ENCODE measurements at places on chromosomes 12 and 14.

- no peak for DNase-seq
These were observed 8.5 kb downstream of the CTDSP2 start for GRCh38 chr12:57837864-57838562.

DNA sequence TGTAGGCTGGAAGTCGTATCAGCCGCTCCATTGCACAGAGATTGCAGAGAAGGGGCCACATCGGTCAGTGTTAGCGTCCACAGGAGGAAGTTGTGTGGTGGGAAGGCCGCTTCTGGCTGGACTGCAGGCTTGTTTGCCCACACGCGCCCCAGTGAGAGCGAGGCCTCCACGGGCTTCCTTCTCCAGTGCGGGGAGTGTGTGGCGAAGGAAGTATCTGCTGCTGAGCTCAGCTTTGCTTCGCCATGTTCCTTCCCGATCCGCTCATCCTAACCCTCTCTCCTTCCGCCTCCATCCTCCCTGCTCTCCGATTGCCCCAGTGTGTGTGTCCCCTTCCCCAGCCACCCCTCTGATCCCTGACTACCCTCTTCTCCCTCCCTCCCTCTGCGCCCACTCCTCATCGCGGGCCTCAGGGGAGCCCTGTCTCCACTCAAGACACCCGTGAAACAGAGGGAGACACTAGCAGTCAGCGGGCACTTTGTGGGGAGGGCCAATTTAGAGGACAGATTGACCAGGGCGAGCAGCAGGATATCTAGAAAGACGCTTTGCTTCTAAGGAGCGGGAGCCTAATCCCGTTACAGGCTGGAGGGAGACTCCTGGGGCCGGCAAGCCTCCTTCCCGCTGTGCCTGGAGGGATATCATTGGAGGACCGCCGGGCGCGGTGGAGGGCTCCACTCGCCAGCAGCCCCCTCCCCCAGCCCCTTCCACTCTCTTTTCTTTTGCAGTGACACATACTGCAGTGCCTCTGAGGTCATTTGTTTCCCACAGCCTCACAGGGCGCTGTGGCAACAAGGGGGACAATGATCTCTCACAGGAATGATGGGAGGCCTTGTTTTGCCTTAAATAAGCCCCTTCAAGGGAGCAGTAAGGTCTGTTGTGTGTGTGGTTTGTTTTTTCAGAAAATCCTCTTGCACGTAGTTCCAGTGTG, 428.8 kb downstream of the ZFP36L1 start:
- DNase-seq = no peak

DNA sequence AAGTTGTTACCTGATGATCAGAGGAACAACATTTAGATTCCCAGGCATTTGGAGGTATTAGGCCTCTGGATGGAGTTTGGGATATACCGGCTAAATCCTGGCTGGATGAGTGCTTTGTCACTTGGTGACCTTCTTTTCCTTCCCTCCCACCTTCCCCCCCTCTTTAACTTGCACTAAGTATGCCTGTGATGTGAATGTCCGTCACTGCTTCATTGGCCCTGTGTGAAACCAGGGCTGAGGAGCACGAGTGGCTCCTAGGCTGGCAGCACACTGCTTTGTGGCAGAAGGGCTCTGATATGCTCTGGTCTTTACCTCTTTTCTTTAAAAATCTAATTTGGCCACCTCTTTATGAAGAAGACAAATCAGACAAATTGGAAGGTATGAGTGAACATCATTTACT, 95.7 kb downstream of the ESR2 start:
- no peak for DNase-seq

- DNase-seq = no peak
These were observed 305.0 kb downstream of the NELL2 start for GRCh38 chr12:44571006-44571550.

GRCh38 chr14:63727231-63727735, 582 bp downstream of the SGPP1 start:
- DNase-seq = no peak

- DNase-seq = no peak
These were observed 3.6 kb upstream of the BRMS1L start for GRCh38 chr14:35822501-35822900.

DNA sequence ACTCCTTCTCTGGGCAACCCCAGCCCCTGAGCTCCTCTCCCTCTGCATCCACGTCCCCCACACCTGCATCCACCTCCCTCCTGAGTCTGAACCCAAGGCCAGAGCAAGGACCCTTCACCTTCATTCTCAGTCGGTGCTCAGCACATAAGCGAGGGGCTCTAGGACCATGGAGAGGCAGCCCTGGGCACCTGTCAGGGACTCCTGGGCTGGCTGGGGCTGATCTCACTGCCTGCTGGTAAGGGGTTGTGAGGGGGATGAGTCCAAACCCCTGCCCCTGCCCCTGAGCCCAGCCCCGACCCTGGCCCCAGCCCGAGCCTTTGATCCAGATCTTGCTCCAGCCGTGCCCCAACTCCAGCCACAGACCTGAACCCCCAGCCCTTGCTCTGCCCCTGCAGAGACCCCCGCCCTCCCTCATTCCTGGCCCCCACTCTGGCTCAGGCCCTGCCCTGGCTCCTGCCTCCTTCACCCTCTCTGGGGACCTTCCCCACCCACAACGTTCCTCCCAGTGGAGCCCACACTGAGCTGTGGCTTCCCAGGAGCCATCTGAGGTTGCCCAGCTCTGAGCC, 888 bp upstream of the CCDC197 start:
- no peak for DNase-seq

DNA sequence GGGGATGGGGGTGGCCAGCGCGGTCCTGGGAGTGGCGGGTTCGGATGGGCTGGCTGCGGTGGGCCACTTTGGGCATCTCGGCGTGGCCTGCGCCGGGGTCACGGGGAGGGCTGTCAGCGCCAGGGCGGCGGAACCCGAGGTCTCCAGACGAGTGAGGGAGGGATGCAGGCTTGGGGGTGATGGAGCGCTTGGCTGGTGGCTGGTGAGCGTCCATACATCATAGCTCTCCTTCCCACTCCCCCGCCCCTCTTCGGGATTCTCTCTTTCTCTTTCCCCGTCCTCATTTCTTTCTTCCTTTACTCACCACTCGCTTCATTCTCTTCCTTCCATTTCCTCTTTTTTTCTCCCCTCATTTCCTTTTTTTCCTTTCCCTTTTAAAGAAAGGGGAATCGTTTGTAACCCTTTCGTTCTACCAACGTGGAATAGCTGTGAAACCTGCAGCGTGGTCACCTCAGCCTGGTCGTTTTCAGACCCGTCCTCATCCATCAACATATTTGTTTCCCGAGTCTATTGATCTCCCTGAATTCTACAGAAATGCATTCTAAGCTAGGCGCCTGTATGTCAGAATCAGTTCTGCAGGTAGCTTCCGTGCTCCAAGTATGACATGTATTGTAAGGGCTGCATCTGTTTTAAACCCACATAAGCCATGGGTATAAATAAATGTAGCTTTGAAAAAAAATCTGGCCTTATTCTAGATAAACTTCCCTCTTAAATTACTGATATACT, 260.3 kb upstream of the E2F7 start:
- no peak for DNase-seq

DNA sequence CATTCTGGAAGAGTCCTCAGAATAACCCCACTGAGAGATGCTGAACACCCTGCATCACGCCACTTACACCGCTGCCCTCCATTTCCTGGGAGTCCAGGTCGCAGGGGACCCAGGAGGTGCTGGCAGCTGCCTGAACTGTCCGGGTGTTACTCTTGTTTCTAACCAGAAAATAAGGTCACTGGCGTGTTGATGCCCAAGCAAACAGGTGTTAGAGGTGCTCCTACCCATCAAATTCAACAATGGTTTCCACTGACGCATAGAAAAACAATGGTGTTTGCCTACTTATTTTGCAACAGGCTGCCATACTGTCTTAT, 23.8 kb downstream of the PITPNM2 start:
- no peak for DNase-seq

GRCh38 chr12:53056296-53056695, 6.4 kb downstream of the TNS2 start:
- DNase-seq = no peak

GRCh38 chr12:87047691-87048090, 791.5 kb upstream of the MGAT4C start:
- DNase-seq = no peak

DNA sequence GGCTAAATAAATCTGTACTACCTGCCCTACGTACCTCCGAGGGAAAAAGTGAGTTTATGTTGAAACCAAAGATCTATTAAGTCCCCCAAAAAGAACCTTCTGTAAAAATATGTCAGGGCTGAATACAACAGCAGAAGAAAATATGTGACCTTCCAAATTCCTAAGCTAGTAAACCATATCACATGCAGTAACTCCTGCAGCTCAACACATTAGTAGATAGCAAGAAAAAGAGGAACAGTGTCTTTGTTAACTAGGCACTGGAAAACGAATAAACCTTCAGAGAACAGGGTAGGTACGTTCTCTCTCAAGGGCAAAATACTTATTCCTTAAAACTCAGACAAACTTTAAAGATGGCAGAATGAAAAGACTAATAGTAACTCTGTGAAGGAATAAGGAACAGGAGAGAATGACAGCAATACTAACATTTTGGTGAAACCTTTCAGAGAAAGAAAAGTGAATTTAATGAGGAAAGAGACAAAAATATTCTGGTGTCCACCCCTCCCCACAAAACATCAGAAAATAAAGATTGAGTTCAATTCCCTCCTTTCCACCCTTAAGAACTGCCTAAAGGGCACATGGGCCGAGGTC, 18.0 kb downstream of the CBX5 start:
- DNase-seq = no peak

DNA sequence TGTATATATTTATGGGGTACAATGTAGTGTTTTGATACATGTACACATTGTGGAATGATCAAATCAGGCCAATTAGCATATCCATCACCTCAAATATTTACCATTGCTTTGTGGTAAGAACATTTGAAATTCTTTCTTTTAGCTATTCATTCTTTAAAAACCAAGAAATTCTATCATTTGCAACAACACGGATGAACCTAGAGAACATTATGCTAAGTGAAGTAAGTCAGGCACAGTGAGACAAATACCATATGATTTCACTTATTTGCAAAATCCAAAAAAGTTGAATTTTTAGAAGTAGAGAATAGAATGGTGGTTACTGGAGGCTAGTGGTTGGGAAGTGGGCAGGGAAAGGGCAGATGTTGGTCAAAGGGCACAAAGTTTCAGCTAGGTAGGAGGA, 129.3 kb upstream of the PTPRQ start:
- no peak for DNase-seq

DNA sequence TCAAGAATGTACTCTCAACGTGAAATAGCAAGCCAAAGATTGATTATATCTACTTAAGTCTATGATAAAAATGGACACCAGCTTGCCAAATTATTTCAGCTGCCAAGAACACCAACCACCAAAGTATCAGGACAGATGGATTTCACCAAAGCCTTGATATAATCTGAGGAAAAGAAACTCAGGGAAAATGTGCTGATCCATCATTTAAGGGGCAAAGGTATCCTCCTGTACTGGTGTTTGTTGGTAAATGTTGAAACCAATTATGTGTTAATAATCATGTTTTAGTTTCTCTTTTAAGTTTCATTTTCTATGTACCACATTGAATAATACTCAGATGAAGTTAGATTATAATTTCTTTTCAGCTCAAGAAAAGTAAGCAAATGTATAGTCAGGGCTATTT, 1284.3 kb upstream of the TMEM132C start:
- no peak for DNase-seq

- no peak for DNase-seq
These were observed 126.6 kb downstream of the BCAT1 start for GRCh38 chr12:24822121-24822899.

GRCh38 chr12:24848941-24849477, 99.9 kb downstream of the BCAT1 start:
- DNase-seq = no peak

DNA sequence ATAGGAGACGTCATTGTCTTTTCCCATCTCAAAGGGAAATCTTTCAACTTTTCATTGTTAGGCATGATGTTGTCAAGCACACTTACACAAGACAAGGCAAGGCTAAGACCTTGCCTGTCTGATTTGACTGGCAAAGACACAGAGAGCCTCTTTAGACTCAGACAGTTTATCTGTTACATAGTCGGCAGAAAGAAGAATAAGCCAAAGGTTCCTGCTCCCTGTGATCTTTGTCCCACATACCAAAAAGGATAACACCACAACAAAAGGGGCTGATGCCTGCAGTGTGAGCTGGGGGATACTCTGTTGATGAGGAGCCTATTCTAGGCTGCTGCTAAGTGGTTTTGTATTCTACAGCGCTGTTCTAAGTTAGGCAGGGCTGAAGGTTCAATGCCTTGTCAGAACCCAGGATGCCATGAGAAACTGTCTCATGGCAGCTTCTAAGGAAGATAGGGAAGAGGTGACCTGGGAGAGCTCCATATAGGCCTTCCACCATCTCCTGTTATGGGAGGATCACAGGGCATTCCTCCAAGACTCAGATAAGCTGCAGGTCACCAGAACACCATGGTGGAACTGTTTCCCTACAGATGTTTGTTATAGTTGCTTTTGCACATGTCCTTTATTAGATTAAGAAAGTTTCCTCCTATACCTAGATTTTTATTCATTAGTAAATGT, 12.7 kb downstream of the ERC1 start:
- no peak for DNase-seq

DNA sequence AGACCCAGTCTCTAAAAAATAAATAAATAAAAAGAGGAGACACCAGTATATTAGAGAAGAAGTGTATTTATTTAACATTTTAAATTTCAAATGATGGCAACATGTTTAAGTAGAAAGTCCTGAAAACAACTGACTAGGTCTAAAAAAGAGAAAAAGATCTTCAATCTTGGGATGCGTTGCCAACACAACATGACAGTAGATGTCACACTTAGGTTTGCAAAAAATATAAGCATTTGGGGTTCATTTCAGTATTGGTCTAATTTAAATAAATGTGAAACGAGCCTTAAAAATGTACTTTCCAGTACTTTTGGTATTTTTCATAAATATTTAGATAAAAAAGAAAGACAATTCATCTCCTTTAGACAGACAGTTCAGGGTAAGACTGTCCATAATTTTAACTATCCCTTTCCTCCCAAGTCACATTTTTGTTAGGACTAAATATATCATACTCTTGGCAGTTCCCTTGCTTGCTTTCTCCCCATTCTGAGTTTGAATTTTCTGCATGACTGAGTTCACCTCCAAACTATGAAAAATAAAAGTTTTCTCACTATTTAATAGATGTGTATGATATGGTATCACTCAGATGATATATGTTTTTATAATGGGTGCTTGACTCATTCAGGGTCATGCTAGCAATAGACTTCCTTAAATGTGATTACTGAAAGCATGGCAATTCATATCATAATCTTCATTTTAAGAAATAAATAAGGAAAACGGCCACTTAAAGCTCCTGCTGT, 4.3 kb downstream of the C14orf93 start:
- no peak for DNase-seq

DNA sequence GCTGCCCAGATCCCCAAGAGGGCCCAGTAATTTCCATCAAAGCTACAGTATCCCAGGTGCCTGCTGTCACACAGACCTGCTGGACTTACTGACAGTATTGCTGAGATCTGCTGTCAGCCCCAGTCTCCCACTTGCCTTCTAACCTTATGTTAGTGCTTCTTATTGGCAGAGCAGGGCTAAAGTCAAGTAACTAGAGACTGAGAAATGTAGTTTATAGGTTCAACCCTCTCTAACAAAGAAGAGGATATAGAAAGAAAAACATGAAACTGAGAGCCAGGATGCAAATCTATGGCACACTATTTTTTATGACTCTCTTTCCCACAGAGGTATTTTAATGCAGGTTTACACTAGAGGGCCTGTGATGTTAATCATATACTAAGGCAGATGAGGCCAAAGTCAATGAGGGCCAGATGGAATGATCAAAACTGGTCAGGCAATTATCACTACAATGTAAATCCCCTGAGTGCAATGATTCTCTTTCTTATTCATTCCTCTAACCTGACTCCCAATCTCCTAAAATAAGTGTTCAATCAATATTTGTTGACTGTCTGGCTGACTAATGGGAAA, 781.9 kb downstream of the VRK1 start:
- DNase-seq = no peak

All from activated CD8-positive, alpha-beta memory T cell treated with anti-CD3 and anti-CD28 coated beads for 4 hours (primary cell).